ENCODE measurements at places on chromosomes 11 and 22.

GRCh38 chr11:61960532-61960931, 6.9 kb downstream of the FTH1 start:
- no peak for DNase-seq

DNA sequence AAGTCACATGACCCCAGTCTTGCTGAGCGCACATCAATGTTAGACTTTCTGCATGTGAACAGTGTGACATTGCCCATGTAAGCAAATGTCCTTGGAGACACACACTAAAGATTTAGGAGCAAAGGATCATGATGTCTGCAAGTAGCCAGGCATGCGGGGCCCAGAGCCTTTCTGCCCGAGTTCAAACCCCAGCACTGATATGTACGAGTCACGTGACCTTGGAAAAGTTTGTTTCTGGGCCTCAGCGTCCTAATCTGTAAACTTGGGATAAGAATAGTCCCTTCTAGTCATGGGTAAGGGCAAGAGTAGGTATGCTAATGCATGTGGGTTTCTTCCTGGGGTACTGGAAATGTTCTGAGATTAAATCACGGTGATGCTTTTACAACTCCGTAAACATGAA, 16.8 kb upstream of the PGA3 start:
- no peak for DNase-seq

GRCh38 chr11:11997049-11997322, 11.4 kb downstream of the DKK3 start:
- DNase-seq, result no peak

DNA sequence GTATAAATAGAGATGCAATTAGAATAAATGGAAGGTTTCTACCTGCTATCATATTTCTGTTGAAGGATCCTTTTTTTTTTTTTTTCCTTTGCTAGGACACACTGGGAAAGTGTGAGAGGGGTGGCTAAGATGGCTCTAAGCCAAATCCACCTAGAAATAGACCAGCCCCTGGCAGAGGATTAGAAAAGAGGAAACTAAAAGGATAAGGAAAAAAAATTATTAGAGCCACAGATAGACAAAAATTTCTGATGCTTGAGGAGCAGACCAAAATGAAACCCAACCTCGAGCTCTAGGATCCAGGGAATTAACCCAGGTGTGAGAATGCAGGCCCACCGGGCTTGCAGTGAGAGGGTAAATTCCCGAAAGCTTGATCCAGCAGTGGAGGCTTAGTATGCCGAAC, 262.3 kb downstream of the CADM1 start:
- DNase-seq, result no peak
